ENCODE measurements at places on chromosomes 1 and 21. TPM values are rescaled to one million over a fixed set of nuclear protein-coding genes. Genes with fewer than 3 reads are reported as not detected.

SEMA4A gene
- total RNA-seq = 1.6 TPM

OPN3 gene
- 5.3 TPM for total RNA-seq

BMP8B gene
- under 0.01 TPM for total RNA-seq

KCNN3 gene
- not detected for total RNA-seq

Data from bronchial smooth muscle cell (primary cell).